ENCODE measurements at places on chromosomes 5 and 9.

DNA sequence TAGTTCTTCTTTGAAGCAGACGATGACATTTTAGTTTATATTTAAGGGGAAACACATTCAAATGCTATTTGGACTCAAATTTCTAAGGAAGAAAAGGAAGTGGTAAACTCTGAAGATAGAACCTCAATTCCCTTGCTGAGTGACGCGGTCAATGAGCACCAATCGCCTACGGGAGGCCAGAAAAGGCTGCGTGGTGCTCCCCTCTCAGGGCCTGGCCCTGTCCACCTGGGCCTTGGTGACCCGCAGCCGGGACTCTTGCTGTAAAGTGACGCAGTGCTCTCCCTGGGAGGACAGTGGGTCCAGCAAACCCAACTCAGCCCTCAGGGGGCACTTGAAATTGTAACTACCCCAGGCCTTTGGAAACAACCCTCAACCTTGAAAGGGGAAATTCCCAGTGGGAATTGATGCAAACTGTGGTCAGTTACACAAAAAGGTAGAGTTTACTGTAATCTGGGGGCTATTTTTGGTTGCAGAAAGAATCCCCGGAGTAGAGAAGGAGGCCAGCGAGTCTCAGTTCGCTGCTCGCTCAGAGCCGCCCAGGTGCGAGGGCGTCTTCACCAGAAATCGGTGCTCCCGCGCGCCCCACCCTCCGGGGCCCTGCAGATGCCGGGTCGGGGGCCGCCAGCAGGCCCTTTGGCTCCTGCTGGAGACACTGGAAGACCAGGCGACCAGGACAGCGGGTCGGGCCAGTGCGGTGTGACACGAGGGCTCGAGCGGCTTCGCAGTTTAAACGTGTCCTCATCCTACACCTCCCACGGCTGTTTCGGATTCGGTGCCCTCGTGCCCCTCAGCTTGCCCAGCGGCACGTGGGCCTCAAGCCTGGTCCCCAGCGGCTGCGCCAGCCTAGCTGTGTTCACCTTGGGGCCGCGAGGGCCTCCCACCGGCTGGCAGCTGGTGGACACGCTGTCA lies 1.4 kb upstream of the ANKRD33B start:
- DNase-seq, result no peak

GRCh38 chr9:106769331-106769730 lies 93.6 kb upstream of the ZNF462 start:
- DNase-seq, result no peak

- no peak for DNase-seq
Observed at GRCh38 chr9:36677611-36678010, 104.9 kb downstream of the MELK start.

GRCh38 chr5:124262991-124263571 lies 483.4 kb downstream of the ZNF608 start:
- no peak for DNase-seq
